Muscle of back (tissue), 13 donors: ENCODE measurements at places on chromosomes 2 and 18.

DNA sequence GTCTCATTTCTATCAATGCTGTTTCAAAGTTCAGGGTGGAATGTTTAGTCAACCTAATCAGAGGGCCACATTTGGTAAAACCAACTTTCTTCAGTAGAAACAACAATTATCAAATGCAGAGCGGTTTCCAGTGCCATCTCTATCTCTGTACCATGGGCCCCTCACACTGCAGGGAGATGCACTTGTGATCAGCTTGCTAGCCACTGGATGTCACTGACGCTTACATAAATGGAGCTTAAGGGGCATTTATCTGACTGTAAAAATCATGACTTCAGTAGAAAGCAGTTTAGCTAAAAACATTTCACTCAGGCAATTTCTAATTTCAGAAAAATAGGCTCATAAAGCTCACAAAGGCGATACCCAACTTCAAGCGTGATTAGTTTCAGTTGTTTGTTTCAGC, 678.0 kb downstream of the ZEB2 start:
- DNase-seq, result no peak

GRCh38 chr2:113741091-113741490, 15.4 kb downstream of the SLC35F5 start:
- DNase-seq, result no peak

GRCh38 chr2:44772669-44773378, 168.7 kb upstream of the SIX3 start:
- DNase-seq, result no peak

GRCh38 chr2:71186973-71187372, 39.9 kb downstream of the PAIP2B start:
- no peak for DNase-seq

GRCh38 chr2:65500310-65501040, 68.1 kb upstream of the SPRED2 start:
- DNase-seq, result no peak

- peak; percentile 45 for DNase-seq
Measured at GRCh38 chr2:67881816-67882215, 181.0 kb downstream of the C1D start.

DNA sequence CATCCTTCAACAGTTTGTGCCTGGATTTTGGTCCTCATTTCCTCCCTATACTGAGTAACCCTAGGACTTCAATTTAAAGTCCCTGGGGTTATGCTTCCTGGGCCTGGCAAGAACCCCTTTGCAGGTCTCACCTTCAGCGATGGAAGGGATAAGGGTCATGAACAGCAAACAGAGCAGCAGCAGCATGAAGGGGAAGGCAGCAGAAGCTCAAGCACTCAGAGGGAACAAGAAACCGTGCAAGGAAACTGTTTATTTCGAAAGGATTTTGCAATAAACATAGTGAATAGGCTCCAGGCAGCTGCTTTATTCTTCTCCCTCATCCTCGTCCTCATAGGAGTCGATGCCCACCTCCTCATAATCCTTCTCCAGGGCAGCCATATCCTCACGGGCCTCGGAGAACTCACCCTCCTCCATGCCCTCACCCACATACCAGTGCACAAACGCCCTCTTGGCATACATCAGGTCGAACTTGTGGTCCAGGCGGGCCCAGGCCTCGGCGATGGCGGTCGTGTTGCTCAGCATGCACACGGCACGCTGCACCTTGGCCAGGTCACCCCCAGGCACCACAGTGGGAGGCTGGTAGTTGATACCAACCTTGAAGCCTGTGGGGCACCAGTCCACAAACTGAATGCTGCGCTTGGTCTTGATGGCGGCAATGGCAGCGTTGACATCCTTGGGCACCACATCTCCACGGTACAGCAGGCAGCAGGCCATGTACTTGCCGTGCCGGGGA, 2.8 kb upstream of the TUBA4B start:
- DNase-seq, result no peak
